ENCODE measurements at places on chromosomes 12 and 14. TPM values are rescaled to one million over a fixed set of nuclear protein-coding genes. Genes with fewer than 3 reads are reported as not detected.

DNA sequence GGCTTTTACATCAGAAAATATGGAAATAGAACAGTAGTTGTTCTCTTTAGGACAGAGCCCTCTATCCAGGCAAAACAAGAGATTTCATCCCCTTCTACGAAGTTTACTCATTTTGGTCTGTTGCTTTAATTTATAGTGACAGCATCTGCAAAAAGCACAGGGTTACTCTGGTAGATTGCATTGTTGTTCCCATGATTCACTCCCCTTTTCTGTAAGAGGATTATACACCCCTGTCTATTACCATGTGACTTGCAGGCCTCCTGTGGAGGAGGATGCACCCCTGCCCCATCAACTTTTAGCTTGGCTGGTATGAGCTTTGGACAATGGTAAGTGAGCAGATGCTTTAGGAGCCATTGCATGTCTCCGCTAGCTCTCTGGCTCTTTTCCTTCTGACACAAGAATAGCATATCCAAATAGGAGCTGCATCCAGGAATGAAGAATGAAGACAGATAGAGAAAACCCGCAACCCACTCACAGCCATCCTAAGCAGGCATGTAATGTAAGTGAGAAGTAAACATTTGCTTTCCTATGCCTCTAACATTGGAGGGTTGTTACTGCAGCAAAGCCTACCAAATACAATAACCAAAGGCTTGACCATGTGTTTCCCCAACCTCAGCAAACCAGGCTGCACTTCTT, 304.2 kb downstream of the AKAP6 start:
- DNase-seq, result no peak

- DNase-seq, result no peak
Observed at GRCh38 chr12:14910090-14910915, 24.6 kb upstream of the MGP start.

- no peak for DNase-seq
Observed at GRCh38 chr12:38639625-38640024, 265.8 kb downstream of the CPNE8 start.

- no peak for DNase-seq
Observed at GRCh38 chr14:38103542-38104225, 104.0 kb upstream of the SSTR1 start.

The DLGAP5 gene
- 0.63 TPM for total RNA-seq

All from aorta (tissue), 5 donors.